Adrenal gland (tissue), 19 donors: ENCODE measurements at places on chromosomes 4 and X. TPM values are rescaled to one million over a fixed set of nuclear protein-coding genes. Genes with fewer than 3 reads are reported as not detected.

STOX2 gene
- total RNA-seq = 8.1 TPM

CPE gene
- 95.9 TPM for total RNA-seq

GPRIN3 gene
- 1.1 TPM for total RNA-seq

- DNase-seq = no peak
- H3K27me3 ChIP-seq = no peaks in the 10 kb centered on the region
- H3K27ac ChIP-seq = no peak overlapping the region
- no peaks in the 10 kb centered on the region for H3K36me3 ChIP-seq
Measured at GRCh38 chr4:102514298-102514964, 13.3 kb downstream of the NFKB1 start.

GRCh38 chrX:54029529-54030143 is 14.6 kb downstream of the PHF8 start:
- H3K27ac ChIP-seq = no peak overlapping the region
- H3K4me3 ChIP-seq = no peak overlapping the region
- no peaks in the 10 kb centered on the region for H3K36me3 ChIP-seq
- H3K4me1 ChIP-seq = no peaks in the 10 kb centered on the region
- no peaks in the 10 kb centered on the region for H3K27me3 ChIP-seq

DNA sequence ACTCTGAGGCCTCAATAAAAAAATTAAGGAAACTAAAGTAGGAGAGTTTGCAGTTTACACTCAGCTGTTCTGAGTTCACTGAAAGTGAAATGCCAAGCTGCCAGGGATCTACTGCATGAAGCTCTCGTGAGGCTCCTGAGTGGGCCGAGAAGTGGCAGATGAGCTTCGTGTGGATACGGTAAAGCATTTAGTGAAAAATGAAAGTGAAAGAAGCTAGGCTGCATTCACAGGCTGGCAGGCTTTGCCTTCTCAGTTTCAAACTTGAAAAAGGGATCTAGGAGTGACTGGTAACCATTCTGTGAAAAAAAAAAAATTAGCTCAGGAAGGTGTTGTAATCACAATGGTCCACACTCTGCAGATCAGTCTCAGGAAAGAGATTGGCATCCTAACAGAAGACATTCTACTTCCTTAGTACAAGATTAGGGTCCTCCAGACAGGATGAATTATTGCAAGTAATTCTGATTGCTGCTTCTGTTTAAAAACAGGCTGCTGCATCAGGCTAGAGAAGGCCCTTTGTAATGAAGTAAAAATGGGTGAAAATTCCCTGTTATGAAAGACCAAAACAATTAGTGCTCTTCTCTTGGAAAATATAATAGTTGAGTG is 679.9 kb downstream of the RPA4 start:
- DNase-seq = peak; percentile 71
- H3K27me3 ChIP-seq = no peaks in the 10 kb centered on the region
- H3K27ac ChIP-seq = peak overlapping the region; percentile 42
- H3K4me3 ChIP-seq = peak overlapping the region; percentile 20
- no peaks in the 10 kb centered on the region for H3K36me3 ChIP-seq
- peaks cover 14% of the 10 kb centered on the region for H3K4me1 ChIP-seq

DNA sequence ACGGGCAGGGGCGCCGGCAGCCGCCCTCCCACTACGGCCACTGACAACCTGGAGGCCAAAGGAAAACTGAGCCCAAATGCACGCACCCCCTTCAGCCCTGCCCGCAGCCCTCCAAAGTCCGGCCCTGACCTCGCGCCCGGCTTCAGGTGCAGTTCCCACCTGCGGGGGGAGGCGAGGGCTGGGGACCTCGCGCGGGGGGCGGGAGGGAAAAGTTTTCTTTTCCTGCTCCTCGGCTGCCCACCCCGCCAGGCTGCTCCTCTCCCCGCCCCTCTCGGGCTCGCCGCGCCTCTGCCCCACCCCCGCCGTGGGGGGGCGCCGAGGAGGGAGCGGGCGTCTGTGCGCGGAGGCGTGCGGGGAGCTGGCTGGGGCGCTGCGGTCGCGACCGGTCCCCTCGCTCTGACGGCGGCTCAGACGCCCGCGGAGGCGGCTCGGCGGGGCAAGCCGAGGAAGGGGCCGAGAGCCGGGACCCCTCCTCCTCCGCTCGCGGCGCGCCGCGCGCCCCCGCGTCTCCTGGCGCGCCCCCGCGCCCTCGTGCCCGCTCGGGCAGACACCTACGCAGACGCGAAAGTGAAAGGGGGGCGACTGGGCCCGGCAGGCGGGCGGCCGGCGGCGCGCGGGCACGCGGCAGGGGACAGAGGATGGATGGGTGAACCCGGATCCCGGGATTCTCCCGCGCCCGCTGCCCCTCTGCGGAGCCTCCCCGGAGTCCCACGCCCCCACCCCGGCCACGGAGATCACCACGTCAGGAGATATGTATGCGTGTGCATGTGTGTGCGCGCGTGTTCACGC is 3.1 kb upstream of the NR3C2 start:
- H3K27ac ChIP-seq = no peak overlapping the region
- DNase-seq = peak; percentile 47
- peaks cover 6% of the 10 kb centered on the region for H3K4me1 ChIP-seq
- H3K27me3 ChIP-seq = no peaks in the 10 kb centered on the region

DNA sequence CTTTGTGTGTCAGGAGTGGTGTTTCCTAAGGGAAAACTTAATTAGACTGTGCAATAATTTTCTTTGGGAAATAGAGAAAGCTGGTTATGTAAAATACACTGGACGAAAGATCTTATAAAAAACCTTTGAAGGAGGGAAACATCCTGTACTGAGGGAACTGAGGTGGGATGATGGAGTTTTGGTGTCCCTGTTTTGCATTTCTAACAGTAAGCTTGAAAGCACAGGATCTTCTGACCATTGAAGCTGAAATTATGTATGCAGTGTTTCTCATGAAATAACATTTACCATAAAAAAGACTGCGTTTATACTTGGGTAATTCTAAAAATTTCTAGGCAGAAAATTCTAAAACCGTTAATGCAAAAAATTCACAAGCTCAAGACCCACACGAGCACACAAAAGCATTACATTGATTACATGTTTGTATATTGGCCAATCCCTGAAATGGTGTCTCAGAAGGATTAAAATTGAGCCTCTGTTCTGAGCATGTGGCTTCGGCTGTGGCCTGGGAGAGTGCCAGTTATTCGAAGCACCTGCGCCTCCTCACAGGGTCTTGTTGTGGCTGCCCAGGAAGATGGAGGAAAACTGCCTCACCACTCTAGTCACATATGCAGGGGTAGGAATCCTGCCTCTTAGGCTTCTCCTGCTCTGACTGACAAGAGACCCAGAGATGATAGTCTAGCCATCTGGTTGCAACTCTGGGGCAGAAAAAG is 49.5 kb downstream of the JADE3 start:
- no peaks in the 10 kb centered on the region for H3K4me1 ChIP-seq
- H3K27ac ChIP-seq = no peak overlapping the region
- H3K4me3 ChIP-seq = no peak overlapping the region
- no peaks in the 10 kb centered on the region for H3K36me3 ChIP-seq

GRCh38 chrX:121558886-121559285 is 511.5 kb downstream of the GLUD2 start:
- no peaks in the 10 kb centered on the region for H3K27me3 ChIP-seq
- no peak overlapping the region for H3K4me3 ChIP-seq
- H3K27ac ChIP-seq = no peak overlapping the region
- no peaks in the 10 kb centered on the region for H3K36me3 ChIP-seq
- H3K4me1 ChIP-seq = no peaks in the 10 kb centered on the region

- no peaks in the 10 kb centered on the region for H3K27me3 ChIP-seq
- H3K36me3 ChIP-seq = no peaks in the 10 kb centered on the region
- H3K4me3 ChIP-seq = no peak overlapping the region
- H3K27ac ChIP-seq = no peak overlapping the region
- H3K4me1 ChIP-seq = no peaks in the 10 kb centered on the region
- DNase-seq = no peak
Measured at GRCh38 chrX:12439416-12439815, 301.1 kb downstream of the FRMPD4 start.
